Left lung (tissue), 14 donors: ENCODE measurements at places on chromosomes 7 and 10. TPM values are rescaled to one million over a fixed set of nuclear protein-coding genes. Genes with fewer than 3 reads are reported as not detected.

Gene DNAJC12
- polyA plus RNA-seq, result 8.2 TPM

GRCh38 chr7:135920478-135920877 is 56.7 kb downstream of the MTPN start:
- H3K36me3 ChIP-seq, result no peaks in the 10 kb centered on the region
- no peaks in the 10 kb centered on the region for H3K27me3 ChIP-seq
- H3K4me3 ChIP-seq, result no peak overlapping the region
- H3K27ac ChIP-seq, result no peak overlapping the region
- no peak for DNase-seq

DNA sequence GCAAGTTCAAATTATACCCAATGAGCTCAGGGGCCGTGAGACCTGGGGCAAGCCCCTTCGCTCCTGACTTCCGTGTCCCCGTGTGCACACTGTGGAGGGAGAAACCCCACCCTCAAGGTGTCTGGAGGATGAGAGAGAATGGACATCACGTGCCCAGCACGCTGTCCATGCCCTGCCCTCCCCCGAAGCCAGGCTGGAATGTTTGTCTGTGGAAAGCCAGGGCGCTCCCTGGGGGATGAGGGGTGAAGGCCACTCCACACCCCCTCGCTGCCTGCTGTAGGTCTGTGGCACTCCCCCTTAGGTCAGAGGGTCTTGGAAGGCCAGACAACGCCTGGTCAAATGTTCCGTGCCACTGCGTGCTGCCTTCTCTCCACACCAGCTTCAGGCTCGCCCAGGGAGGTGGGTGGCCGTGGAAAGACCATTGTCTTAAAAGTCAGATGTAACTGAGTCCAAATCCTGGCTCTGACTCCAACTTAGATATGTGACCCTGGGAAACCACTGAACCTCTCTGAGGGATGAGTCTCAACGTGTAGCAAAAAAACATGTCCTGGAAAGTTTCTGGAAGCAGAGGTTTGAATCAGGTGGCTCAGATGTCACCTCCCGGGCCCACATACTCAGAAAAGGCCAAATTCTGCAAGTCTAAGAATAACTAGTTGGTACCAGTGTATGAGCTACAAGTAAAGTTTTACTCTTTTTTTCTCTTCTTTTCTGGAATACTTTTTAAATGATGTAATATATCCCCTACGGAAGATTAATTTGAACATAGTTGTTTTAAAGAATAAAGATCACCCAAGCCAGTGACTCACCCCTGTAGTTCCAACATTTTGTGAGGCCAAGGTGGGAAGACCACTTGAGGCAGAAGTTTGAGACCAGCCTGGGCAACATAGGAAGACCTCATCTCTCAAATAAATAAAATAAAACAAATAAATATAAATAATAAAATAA is 24.9 kb downstream of the RCC1L start:
- H3K4me1 ChIP-seq, result no peaks in the 10 kb centered on the region
- H3K4me3 ChIP-seq, result no peak overlapping the region
- H3K36me3 ChIP-seq, result no peaks in the 10 kb centered on the region
- DNase-seq, result no peak
- H3K27me3 ChIP-seq, result no peaks in the 10 kb centered on the region

Gene RBP4
- 2.2 TPM for polyA plus RNA-seq
